Colonic mucosa (tissue), 4 donors: ENCODE measurements at places on chromosomes 11 and 22. TPM values are rescaled to one million over a fixed set of nuclear protein-coding genes. Genes with fewer than 3 reads are reported as not detected.

PGA5 gene
- total RNA-seq: not detected

LRRC32 gene
- 26.8 TPM for total RNA-seq

LAYN gene
- total RNA-seq: 9.0 TPM

CHEK2 gene
- 36.0 TPM for total RNA-seq

PLAAT4 gene
- 40.7 TPM for total RNA-seq

OR8A1 gene
- not detected for total RNA-seq

DEFB131B gene
- not detected for total RNA-seq

MPZL3 gene
- total RNA-seq: 10.9 TPM
